ENCODE measurements at places on chromosomes 13 and 19.

- no peak for DNase-seq
Measured at GRCh38 chr13:49833402-49833801, 40.9 kb upstream of the KPNA3 start.

DNA sequence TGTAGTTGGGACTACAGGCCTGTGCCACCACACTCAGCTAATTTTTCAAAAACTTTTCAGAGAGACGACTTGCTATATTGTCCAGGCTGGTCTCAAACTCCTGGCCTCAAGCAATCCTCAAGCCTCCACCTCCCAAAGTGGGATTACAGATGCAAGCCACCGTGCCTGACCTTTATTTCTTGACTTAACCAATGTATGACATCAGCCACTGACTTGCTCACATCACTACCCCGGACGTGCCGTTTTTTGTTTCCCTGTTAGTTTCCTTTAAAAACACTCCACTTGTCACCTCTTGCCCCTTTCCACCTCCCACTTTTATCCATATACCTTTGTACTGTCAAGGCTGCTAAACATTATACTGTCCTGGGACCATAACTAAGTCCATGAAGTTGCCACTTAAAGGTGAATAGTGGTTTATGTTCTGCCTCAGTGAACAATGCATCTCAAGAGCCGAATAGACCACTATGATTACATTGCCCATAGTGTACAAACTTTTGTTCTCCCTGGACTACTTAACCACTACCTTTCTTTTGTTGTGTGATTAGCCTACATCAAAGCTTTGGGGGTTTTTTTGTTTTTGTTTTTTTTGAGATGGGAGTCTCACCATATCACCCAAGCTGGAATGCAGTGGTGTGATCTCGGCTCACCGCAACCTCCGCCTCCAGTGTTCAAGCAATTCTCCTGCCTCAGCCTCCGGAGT lies 2.3 kb upstream of the EPHX3 start:
- no peak for DNase-seq

DNA sequence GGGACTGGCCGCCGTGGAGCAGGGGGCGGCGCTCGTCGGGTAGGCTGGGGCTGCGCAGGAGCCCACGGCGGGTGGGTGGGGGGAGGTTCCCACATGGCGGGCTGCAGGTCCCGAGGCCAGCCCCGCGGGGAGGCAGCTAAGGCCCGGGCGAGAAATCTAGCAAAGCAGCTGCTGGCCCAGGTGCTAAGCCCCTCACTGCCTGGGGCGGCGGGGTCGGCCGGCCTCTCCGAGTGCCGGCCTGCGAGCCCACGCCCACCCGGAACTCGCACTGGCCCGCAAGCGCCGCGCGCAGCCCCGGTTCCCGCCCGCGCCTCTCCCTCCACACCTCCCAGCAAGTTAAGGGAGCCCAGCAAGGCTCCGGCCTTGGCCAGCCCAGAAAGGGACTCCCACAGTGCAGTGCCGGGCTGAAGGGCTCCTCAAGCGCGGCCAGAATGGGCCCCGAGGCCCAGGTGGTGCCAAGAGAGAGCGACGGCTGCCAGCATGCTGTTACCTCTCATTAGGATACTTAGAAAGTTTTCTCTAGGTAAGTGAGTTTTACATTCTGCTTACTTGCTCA lies 1463.5 kb upstream of the MIR17HG start:
- no peak for DNase-seq

GRCh38 chr19:42926781-42927180 lies 9.1 kb upstream of the PSG6 start:
- no peak for DNase-seq

Data from PC-3 (cell line).